ENCODE measurements at places on chromosomes 2 and 18.

GRCh38 chr2:104023306-104023705, 830.6 kb upstream of the POU3F3 start:
- no peak for DNase-seq

DNA sequence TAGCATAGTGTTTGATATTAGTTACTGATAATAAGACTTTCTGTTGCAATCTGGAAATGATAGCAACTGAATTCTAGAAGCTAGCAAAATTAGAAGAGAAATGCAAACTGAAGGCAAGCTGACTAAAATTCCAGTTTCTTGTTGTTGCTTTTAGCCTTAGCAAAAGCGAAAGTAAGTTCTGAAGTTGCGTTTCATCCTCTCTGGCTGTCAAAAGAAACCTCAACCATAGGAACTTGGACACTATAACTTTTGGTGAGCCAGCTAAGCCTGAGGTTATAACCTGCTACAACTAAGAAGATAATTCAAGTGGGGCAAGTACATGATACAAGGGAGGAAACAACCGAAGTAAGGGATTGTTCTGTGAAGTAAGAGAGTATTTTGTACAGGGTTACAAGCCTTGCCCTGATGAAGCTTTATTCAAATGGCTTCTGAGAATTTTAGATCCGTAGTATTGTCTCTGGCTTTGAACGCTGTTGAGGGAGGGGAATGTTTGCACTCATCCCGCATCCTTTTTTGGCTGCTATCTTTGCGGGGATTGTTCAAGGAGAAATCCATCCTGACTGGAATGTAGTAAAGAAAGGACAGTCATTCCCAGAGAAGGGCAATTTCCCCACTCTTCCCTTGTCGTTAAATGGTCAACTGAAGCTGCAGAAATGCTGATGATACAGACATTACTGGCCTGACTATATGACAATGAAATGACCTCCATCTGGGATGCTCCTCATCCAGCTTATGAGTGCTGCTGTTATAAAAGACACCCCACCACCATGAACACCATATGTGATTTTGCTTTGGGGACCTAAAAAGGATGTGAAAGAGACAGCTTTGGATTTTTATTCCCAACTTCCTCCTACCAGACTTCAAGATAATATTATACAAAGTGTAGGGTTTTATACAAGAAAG, 7.0 kb upstream of the TMX3 start:
- no peak for DNase-seq

- DNase-seq, result no peak
Measured at GRCh38 chr2:67572721-67573435, 175.7 kb downstream of the ETAA1 start.

- DNase-seq, result no peak
Measured at GRCh38 chr18:72867746-72868584, at the start of gene NETO1. Gene NETO1 (minus strand): TSS chr18:72867987. CDS start chr18:72867291, 696 bp downstream.

GRCh38 chr2:46308081-46308480, 10.9 kb downstream of the EPAS1 start:
- DNase-seq, result no peak

DNA sequence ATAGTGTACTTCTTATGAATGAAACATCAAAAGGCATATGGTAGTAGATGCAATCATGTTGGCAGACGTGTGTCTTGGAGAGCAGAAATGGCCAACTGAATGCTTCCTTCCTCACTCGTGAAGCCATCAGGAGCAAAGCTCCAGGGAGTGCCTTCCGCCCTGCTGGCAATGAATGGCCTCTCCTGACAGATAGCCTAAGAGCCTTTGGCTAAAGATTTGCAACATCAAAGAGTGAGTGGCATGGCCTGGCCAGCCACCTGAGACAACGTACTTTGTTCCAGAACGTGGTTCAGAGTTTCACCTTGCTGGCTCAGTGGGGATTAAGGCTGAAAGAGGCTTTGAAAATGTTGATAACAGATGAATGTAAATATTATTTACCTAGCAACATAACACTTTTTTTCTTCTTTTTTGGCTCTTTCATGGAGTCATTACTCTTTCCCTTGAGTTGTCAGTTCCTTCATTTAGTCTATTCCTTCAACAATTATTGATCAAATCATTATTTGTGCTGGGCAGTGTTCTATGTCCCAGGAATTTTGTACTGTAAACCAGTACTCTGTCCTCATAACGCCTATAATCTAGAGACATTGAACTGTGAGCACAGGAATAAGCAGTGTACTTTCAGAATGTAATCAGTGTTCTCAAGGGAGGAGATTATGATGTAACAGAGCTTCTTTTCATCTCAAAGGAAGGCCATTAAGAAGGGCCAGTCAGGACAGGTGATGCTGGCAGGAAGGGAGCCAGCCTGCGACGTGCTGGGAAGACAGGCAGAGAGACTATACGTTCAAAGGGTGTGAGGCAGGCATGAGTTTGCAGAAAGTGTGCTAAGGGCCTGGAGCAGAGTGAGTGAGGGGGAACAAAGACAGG, 59.4 kb upstream of the SH3RF3 start:
- DNase-seq, result no peak

DNA sequence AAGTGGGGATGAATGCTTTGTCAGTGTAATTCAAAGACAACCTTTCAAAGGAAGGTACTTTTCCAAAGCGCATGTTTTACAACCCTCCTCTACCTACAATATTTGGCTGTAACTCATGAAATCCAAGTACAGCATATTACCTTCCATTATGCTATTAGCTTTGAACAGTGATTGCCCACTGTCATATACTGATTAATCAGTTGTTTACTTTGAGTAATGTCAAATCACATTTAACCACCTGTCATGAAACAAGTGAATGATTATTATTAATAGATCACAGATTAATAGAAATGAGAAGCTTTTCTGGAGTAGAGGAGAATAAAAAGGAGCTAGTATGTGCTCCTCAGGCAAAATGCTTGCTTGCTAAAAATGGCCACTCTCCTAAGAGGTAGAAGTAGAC, 150.5 kb upstream of the SMAD7 start:
- DNase-seq, result no peak

GRCh38 chr2:36481709-36482108, 116.3 kb downstream of the FEZ2 start:
- DNase-seq, result no peak

DNA sequence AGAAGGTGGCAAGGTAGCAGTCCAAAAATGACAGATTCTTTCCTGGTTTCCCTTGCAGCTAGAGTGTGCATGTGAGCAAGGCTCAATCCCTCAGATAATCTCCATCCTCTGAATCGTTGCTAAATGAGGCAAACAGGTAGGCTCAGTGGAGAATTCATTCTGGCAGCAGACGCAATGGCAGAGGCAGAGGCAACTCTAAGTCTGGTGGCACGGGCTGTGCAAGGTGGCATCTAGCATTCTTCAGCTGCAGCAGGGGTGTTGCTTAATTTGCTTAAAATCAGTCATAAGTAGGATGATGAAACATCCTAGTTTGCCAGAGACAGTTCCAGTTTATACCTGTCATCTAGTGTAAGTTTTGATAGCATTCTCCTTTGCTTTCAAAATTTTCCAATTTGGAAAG, 391.1 kb upstream of the MEX3C start:
- DNase-seq, result no peak

GRCh38 chr2:1141079-1141478, 190.4 kb downstream of the SNTG2 start:
- DNase-seq, result no peak

DNA sequence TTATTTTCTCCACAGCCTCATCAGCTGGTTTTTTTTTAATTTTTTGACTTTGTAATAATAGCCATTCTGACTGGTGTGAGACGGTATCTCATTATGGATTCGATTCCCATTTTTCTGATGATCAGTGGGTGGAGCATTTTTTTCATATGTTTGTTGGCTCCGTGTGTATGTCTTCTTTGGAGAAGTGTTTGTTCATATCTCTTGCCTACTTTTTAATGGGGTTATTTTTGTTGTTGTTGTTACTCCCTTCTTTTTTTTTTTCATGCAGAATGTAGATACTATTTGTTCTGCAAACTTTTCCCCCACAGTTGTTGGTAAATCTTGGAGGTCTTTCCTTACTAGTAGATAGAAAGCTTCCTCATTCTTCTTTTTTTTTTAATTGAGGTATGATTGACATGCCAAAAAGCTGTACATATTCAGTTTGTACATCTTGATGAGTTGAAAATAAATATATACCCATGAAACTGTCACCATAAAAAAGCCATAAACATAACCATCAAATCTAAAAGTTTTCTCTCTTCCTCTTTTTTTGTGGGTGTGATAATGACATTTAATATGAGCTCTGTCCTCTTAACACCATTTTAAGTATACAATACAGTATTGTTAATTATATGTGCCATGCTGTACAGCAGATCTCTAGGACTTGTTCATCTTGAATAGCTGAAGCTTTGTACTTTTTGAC, 21.8 kb upstream of the NT5DC4 start:
- DNase-seq, result no peak
